Activated CD4-positive, alpha-beta T cell treated with anti-CD3 and anti-CD28 coated beads for 1 hour (primary cell): ENCODE measurements at places on chromosomes 7 and 10.

GRCh38 chr7:157359581-157359980 lies 22.8 kb downstream of the DNAJB6 start:
- no peak for DNase-seq

DNA sequence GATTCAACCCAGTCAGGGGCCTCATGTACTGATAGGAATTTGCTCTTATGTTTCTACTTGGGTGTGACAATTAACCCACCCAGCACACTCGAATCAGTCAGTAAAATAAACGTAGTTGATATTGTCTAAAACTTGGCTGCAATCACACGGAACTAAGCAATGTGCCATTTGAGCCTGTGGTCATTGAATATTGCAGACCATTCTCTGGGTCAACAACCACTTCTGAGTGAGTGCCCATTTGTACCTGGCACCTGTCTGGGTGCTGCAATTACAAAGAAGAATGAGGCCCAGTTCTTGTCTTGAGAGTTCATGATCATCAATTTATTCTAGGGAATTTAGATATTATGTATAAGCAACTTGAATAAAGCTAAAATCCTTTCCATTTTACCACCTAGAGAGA lies 29.8 kb downstream of the NPY start:
- DNase-seq = no peak

DNA sequence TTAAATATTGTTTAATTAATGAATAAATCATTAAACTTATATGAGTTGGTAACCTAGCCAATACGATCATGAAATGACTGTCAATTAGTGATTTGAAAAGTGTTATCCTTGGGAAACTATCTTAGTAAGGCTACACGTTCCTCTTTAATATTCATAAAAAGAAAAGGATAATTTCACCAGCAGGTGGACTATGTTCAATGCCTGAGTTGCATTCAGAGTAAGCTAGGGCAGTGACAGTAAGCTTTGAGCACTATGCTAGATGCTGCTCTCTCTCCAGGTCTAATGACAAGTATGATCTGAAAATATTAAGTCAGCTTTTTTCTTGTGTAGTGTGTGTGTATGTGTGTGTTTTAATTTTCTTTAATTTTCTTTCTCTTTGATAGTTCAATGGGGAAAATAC lies 486.3 kb upstream of the PCDH15 start:
- DNase-seq = no peak

DNA sequence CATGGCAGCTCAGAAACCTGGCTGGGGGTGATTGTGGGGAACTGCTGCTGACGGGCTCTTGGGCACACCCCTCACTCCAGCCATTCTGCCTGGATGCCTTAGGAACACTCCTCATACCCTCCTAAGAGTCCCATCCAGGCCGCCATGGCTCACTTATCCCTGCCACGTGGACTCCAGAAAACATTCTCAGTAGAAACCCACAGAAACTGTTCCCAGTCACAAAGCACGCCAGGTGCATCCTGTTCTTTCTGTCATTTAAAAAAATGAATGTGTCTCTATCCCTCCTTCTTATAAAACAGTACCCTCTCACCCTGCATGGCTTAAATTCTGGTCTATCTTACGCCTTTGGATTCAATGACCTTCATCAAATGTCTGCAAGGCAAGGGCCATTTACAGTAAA lies 177.7 kb downstream of the CUX1 start:
- no peak for DNase-seq

DNA sequence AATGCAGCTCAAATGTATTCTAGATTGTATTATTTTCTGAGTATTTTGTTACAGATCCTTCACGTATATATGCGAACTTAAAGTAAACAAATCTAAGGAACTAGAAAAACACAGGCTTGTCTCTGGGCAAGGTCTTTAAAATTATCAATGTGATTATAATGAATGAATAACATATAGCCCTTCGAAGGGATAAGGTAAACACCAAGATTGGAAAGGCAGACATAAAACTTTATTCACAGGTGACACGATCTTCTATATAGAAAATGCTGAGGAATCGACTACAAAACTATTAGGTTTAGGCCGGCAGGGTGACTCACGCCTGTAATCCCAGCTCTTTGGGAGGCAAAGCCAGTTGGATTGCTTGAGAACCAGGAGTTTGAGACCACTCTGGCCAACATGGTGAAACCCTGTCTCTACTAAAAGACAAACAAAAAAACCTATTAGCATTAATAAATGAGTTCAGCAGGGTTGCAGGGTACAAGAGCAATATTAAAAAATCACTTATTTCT lies 80.4 kb downstream of the CNNM2 start:
- no peak for DNase-seq

- no peak for DNase-seq
Observed at GRCh38 chr10:131193923-131194322, 117.6 kb downstream of the TCERG1L start.

- DNase-seq = no peak
Observed at GRCh38 chr10:71765176-71765904, 8.0 kb downstream of the VSIR start.

GRCh38 chr7:9978106-9979064 lies 995.3 kb upstream of the PHF14 start:
- no peak for DNase-seq

GRCh38 chr7:55477781-55478374 lies 94.4 kb downstream of the VOPP1 start:
- no peak for DNase-seq

- no peak for DNase-seq
Observed at GRCh38 chr10:13000431-13000830, 1.1 kb downstream of the CCDC3 start.

- no peak for DNase-seq
Observed at GRCh38 chr10:124145109-124145870, 51.9 kb upstream of the CHST15 start.

GRCh38 chr10:656883-657282 lies 32.6 kb downstream of the DIP2C start:
- no peak for DNase-seq

DNA sequence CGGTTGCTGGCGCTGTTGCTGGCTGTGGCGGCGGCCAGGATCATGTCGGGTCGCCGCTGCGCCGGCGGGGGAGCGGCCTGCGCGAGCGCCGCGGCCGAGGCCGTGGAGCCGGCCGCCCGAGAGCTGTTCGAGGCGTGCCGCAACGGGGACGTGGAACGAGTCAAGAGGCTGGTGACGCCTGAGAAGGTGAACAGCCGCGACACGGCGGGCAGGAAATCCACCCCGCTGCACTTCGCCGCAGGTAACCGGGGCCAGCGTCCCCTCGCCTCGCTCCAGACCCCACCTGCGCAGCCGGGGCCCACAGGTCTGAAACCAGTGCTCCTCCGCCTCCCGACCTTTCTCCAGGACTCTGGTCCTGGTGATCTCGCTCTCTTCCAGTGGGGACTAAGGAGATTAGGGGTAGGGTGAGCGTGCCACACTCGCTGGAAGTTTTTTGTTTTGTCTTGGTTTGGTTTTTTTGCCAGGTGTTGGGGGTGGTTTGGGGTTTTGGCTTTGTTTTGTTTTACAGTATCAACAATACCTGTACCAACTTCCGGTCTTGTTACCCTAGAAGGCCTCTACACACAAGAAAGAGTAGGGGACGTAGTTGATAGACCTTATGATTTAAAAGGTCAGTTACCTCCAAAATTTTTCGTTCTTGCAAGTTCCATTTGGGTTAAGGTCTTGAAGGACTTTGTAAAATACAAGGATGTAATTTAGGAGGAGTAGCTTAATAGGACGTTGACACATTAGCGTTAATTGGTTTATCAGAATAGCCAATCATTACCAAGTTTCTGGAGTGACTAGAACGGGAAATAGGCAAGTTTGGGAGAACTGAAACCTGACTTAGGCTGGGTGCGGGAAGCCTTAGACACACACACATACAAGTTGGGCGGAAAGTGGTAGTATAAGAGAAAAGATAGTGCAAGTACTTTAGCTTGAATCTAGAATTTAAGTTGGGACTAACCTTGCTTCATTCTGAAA lies 704 bp downstream of the TNKS2 start:
- DNase-seq = no peak

DNA sequence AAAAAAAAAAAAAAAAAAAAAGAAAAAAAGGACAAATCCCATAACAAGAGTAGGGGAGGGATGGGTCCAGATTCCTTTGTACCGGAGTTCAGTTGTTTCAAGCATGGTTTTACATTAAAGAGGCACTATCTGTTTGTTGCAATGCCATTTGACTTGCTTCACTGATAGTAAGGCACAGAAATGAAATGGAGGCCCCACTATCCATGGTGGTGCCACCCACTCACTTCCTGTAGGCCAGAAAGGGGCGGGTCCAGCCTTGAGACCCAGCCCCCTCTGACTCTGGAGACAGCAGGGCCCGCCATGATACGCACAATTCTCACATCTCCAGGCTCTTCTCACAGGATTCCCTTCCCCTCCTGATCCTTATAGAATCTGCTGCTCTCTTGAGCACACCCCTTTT lies 100.0 kb downstream of the CLEC2L start:
- DNase-seq = no peak

DNA sequence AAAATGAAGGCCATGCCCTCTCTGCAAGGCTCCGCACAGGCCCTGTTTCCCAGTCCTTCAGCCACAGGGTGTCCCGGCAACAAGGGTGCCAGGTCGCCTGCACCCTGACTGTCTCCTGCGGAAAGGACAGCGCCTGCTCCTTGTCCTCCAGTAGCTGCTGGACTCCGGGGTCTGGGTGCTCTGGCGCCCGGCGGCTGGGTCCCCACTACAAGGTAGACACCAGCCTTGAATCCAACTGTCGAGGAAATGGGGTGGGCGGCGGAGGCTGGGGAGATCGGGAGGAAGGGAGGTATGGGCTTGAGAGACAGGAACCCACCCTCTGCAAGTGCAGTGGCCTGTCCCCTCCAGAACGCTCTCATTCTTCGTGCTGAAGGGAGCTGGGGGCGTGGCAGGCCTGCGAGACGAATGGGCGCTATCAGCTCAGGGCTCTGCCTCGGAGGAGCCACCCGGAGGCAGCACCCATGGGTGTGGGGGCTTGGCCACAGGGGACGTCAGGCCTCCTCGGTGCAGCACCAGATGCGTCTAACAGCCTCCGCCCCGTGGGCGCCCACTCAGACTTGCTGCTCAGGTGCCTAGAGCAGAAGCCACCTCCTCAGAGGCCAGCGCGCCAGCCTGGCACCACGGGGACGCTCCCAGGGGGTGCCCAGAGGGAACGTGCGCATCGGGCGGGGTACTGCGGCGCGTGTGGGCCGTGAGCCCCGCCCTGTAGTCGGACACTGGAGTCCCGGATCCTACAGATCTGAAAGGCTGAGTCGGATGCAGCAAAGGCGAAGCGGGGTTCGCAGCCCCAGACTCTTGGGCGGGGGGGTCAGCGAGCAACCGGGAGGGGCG lies 15.6 kb downstream of the ADAM8 start:
- peak; percentile 33 for DNase-seq

DNA sequence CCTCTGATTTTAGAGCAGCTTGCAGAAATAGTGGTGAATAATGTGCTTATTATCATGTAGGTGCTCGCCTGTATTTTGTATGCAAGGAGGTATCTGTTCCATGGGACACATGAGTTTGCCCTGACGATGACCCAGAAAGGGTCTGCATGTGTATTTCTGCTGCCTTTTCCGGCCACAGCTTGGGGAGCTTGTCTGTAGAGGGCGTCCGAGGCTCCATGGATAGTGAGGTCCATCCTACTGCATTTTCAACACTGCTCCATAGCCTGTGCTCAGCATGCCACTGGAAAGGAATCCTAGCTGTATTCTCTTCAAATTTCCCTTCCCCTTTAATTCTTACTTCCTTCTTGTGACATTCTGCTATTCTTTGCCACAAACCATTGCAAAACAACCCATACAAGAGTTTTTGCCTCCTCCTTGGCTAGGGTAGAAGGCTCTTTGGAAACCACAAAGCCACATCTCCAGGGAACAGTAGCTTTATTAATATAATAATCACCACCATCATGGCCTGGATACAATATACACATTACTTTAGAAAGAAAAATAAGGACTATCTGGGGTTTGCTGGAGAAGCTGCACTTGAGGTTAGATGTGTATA lies 127.7 kb downstream of the DYNC1I1 start:
- DNase-seq = no peak

DNA sequence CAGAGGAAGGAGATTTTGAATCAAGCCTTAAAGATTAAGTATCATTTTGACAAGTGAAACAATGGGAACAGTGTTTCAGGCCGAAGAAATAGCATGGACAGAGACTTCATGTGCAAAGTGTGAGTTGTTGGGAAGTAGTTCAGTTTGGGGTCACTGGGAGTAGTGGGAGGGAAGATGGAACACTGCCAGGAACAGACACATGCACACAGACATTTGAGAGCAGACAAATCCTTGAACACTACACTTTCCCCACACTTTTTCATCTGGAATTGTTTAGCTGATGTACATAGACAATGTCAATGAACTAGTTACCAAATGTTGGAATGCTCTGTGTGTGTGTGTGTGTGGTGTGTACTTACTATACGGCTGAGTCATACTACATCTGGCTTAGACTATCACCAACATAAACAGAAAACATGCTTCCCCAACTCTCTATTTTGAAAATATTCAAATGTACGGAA lies 52.4 kb upstream of the LRRC17 start:
- no peak for DNase-seq

GRCh38 chr7:25180592-25180923 lies 47.7 kb downstream of the NPVF start:
- no peak for DNase-seq

GRCh38 chr7:76340617-76341131 lies 18.1 kb downstream of the YWHAG start:
- DNase-seq = no peak
